ENCODE measurements at places on chromosomes 6 and 20.

- DNase-seq: no peak
Observed at GRCh38 chr6:155077331-155077730, 82.2 kb downstream of the TIAM2 start.

- no peak for DNase-seq
Observed at GRCh38 chr6:13373488-13373886, 45.1 kb upstream of the TBC1D7 start.

GRCh38 chr6:1313767-1314503 lies 2.0 kb downstream of the FOXQ1 start:
- no peak for DNase-seq

- DNase-seq: no peak
Observed at GRCh38 chr6:105744815-105745214, 341.3 kb upstream of the PRDM1 start.

DNA sequence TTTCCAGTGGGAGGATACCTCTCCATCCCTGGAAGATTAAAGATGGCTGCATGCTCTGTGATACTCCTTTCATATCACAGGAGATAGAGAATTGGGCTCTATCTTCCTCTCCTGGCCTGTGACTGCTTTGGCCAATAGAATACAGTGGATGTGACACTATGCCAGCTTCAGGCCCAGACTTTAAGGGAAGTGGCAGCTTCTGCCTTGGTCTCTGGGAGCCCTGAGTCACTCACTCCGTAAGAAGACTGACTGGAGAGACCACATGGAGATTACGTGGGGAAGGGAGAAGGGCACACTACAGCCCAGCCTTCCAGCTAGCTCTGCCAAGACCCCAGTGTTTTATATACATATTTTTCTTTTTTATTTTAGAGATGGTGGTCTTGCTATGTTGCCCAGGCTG lies 10.4 kb upstream of the MMP9 start:
- DNase-seq: no peak

DNA sequence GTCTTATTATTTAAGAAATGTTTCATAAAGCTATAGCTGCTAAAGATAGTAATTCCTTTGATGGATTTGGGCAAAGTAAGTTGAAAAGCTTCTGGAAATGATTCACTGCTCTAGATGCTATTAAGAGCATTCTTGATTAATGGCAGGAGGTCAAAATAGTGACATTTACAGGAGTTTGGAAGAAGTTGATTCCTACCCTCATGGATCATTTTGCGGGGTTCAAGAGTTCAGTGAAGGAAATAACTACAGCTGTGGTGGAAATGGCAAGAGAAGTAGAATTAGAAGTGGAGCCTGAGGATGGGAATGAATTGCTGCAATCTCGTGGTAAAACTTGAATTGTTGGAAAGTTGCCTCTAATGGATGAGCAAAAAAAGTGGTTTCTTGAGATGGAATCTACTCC lies 316.1 kb downstream of the UTRN start:
- no peak for DNase-seq

- no peak for DNase-seq
Observed at GRCh38 chr6:162467679-162468078, 259.9 kb downstream of the PRKN start.

DNA sequence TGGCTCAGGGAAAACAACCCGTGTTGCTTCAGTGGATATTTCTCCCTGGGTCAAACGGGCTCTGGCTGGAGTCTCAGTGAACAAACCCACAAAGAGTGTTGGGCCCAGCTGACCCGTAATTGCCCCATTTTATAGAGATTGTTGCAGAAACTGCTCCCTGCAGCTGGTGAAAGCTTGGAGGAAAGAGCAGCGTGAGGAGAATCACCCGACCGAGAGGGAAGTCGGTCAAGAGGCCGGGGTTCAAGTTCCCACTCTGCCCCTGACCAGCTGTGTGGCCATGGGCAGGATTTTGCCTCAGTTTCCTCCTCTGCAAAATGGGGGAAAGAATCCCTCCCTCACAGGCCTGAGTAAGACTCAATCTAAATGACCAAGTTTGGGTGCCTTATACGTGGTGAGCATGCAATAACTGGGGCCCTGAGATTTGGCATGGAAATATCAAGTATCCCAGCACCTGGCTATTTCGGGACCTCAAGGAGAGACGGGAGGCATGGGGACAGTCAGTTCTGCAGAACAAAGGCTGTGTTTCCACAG lies 1.7 kb upstream of the TGM2 start:
- no peak for DNase-seq

DNA sequence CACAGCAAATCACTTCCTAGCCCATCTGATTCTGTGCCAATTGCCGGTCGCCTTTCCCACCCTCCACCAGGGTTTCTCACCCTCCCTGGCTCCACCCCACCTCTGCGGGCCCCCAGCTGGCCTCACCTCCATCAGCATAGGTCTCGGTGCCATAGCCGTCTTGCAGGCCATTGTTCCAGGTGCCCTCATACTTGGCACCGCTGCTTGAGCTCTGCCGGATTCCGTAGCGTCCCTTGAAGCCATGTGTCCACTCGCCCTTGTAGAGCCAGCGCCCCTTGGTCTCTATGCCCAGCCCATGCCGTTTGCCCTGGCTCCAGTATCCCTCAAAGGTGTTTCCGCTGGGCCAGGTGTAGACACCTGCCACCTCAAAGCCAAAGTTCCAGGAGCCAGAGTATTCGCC lies 787 bp downstream of the JPH2 start:
- no peak for DNase-seq

DNA sequence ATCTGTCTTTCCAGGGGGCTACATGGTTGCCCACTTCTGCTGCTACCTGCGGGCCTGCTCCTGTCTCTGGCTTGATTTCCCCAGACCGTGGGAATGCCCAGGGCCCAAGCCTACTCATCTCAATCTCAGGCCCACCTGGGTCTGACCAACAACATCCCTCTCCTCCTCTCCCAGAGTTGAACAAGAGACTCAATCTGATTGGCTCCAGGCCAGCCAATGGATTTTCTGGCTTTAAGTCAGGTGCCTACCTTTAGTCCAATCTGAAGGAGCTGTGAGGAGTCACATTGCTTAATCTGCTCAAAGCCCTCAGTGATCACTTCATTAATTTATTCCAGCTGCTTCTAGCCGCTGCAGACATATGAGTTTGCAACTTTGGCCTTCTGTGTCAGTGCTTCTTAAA lies 162.4 kb upstream of the KCNG1 start:
- no peak for DNase-seq

- DNase-seq: no peak
Observed at GRCh38 chr6:135680964-135681913, 170.3 kb upstream of the PDE7B start.

Data from NCI-H2227 treated with DMSO at 0.1 percent for 48 hours (cell line).